Spinal cord (tissue), 10 donors: ENCODE measurements at places on chromosomes 4 and X. TPM values are rescaled to one million over a fixed set of nuclear protein-coding genes. Genes with fewer than 3 reads are reported as not detected.

PNCK gene
- total RNA-seq = 24.2 TPM

DNA sequence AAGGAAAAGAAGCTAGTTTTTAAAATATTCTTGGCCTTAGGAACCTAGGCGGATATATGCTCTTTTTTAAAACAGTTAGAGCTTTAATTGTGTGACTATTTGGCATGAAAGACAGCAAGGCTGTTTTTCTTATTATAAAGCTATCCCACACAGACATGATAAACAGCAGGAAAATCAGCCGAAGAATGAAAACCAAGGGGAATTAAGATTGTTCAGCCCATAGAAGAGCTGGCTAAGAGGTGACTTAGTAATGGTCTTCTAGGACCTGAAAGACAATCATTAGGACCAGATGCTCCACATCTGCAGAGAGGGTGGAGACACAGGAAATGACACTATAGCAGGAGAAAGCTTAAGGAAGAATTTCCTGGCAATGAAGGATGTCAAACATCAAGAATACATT lies 171.4 kb upstream of the NRK start:
- DNase-seq = no peak
- H3K27ac ChIP-seq = no peak overlapping the region
- H3K27me3 ChIP-seq = peaks cover 12% of the 10 kb centered on the region
- H3K4me3 ChIP-seq = no peak overlapping the region
- no peaks in the 10 kb centered on the region for H3K4me1 ChIP-seq
- no peaks in the 10 kb centered on the region for H3K36me3 ChIP-seq

GRCh38 chr4:98203332-98204235 lies 57.6 kb upstream of the RAP1GDS1 start:
- no peak overlapping the region for H3K27ac ChIP-seq
- DNase-seq = no peak
- H3K4me1 ChIP-seq = no peaks in the 10 kb centered on the region
- no peak overlapping the region for H3K4me3 ChIP-seq
- no peaks in the 10 kb centered on the region for H3K27me3 ChIP-seq

DNA sequence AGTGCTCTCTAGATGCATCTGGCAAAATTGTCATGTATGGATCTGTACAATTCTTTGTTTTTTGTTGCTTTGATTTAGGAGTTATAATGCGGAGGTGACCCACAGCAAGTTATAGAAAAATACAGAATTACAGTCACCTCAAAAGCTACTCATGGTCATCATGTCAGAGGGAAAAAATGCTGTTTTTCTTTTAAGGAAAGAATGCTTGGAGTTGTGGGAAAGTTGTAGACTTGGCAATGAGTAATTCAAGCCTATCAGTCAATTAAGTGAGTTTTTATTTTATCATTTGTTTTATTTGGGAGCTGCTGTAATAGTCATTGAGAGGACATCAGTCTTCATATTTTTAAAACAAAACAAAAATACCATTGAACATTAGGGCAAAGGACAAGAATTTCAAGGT lies 16.4 kb downstream of the FHL1 start:
- DNase-seq = no peak
- no peak overlapping the region for H3K4me3 ChIP-seq
- H3K36me3 ChIP-seq = no peaks in the 10 kb centered on the region
- peaks cover 2% of the 10 kb centered on the region for H3K27me3 ChIP-seq
- H3K27ac ChIP-seq = no peak overlapping the region

CT83 gene
- total RNA-seq = not detected
